ENCODE measurements at places on chromosomes 13 and 19.

GRCh38 chr19:39375929-39376328 is 15.0 kb downstream of the PAF1 start:
- DNase-seq: no peak

- no peak for DNase-seq
Measured at GRCh38 chr13:112997188-112998130, 28.4 kb downstream of the MCF2L start.

- no peak for DNase-seq
Measured at GRCh38 chr13:37105251-37105714, at the start of gene CSNK1A1L. Gene CSNK1A1L, minus strand, starts transcription at chr13:37105664. Its CDS starts 408 bp downstream, at chr13:37105256.

- no peak for DNase-seq
Measured at GRCh38 chr13:60448907-60449510, 52.0 kb downstream of the TDRD3 start.

GRCh38 chr13:111413407-111414187 is 93.2 kb downstream of the TEX29 start:
- DNase-seq: no peak
